Effector CD8-positive, alpha-beta T cell (primary cell): ENCODE measurements at places on chromosomes 7 and 10.

GRCh38 chr10:98296524-98296923 lies 28.5 kb upstream of the LOXL4 start:
- DNase-seq: no peak

GRCh38 chr10:34862892-34863291 lies 47.8 kb upstream of the PARD3 start:
- DNase-seq: no peak

GRCh38 chr7:78018641-78019446 lies 220.3 kb downstream of the PHTF2 start:
- no peak for DNase-seq

GRCh38 chr7:47988496-47989386 lies 9.3 kb upstream of the HUS1 start:
- no peak for DNase-seq

DNA sequence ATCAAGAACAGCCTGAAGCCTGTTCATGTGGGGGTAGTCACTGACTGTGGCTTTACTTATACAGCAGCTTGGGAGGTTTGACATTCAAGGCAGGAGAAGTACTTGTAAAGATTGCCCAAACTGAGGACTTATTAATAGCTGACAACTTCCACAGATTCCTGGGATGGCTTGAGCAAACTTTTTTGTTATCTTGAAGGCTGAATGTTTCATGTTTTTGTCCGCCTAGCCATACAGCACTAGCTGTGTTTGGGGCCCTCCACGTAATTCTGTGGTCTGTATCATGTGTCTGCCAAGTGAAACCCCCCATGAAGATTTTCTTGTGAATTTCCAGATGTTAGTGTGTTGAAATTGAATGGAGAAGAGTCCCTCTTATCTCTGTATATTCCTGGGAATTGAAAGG lies 38.6 kb downstream of the FAS start:
- DNase-seq: no peak

DNA sequence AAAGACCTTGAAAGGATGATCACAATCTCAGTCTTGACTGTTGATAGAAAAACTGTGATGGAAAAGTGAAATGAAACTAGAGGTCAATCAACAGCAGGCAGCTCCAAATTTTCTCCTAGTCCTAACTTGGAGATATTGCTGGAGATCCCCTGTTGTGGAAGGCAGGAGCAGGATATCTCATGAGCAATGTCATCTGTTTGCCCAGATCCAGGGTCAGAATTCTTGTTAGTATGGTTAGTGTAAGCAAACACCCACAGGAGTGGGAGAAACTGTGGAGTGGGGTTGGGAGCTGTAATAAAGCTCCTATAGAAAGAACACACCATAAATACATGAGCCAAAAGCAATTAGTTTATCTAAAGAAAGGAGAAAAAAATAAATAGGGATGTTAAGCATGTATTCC lies 169.0 kb downstream of the AKR1D1 start:
- DNase-seq: no peak

DNA sequence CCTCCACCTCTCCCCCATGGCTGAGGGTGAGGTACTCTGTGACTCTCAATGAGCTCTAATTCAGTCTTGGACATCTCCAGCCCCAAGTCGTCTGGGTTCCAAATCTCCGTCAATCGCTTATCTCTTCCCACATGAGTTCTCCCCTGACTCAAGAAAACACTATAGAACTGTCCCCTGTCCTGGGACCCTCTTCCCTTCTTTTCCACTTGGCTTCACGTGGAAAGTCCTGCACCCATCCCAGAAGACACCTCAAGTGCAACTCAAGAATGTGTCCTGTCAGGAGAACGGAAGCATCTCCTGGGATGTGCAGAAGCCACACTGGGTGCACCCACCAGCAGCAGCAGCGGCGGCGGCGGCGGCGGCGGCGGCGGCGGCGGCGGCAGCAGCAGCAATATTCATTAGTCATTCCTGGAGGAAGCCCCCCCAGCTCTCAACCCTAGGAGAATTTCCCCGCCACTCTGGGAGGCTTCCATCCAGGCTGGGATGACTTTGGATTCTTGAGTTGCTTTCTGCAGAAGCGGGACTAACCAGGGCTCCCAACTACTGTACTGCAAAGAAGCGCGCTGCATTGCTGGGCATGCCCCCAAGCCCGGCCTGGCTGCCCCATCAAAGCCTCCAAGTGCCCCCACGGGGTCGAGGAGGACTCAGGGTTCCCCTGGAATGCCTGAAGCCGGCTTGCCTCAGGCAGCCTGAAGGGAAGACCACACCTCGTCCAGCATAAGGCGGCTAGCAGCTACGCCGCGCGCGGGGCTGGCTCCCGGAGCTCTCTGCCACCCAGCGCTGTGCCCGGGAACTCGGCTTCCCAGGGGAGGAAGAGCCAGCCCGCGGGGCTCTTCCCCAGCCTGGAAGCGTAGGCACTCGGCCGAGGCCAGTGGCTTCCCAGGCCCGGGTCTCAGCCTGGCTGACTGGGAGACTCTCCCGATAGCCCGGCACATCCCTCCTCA lies 1.0 kb downstream of the CRTAC1 start:
- no peak for DNase-seq

DNA sequence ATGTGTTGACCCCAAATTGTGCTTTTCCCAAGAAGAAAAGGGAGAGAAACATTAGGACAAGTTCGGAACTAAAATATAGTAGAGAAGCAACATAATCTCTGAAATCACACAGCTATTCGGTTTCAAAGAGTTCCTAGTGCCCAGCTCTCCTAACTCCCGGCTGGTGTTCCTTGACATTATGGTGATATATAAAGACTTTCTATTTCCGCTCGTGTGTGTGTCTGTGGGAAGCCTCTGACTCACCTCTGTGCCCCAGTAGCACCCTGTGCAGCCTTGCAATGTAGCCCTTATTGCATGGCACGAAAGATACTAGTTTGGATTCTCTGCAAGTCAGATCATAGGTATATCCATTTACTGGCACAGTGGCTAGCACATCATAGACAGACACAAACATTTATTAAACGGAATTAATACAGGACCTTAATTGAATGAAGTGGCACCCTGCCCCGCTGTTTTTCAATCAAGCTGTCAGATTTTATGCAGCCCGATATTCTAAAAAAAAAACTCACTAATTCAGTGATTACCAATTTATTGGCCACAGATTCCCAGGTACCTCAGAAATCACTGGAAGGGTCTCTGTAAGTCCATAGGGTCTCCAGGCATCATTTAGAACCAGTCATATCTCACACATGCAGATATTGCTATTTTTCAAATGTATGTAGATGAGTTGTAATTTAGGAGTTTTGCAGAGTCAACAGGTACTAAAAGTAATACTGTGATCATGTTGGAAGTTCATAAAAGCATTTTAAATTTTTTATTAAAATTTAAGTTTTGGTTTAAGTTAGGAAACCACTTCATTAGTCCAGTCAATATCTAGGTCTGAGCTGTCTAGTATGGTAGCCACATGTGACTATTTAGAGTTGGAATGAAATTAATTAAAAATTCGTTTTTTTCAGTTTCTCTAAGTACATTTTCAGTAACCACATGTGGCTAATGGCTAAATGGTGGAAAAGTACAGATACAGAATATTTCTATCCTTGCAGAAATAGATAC lies 43.3 kb downstream of the SFTPD start:
- DNase-seq: no peak

DNA sequence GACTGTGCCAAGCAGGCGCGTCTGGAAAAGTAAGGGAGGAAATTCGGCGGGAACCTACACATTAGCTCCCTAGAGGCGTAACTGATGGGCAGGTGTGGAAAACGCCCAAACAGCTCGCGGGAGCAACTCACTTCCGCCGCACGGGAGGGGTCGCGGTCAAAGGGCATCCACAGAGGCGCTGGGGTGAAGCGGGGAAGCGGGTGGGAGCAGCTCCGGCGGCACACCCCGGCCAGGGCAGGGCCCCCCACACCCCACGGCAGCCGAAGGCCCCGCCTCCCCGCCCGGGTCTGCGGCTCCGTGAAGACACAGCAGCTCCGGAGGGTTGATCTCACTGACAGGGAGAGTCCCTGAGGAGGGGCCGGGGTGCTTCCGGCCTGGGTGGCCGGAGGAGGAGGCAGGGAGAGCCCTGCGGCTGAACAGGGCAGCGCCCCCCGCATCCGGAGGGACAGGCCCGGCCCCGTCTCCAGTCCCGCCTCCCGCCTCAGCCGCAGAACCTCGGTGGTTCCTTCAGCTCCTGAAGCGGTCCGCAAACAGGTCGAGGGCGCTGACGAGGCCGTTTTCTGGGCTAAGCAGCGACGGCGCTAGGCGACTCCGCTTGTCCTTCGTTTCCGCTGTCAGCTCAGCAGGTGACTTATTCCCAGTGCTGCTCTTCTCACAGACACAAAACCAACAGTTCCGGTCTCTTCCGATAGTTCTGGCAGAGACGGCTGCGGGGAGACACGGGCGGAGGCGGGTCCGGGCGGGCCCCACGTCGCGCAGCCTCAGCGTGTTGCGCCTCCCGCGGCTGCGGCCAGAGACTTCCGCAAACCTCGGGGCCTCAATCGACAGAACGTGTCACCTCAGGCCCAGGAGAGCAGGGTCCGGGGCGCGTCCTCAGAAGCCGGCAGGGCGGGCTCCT lies 276.1 kb downstream of the DNAJB6 start:
- DNase-seq: peak; percentile 41

DNA sequence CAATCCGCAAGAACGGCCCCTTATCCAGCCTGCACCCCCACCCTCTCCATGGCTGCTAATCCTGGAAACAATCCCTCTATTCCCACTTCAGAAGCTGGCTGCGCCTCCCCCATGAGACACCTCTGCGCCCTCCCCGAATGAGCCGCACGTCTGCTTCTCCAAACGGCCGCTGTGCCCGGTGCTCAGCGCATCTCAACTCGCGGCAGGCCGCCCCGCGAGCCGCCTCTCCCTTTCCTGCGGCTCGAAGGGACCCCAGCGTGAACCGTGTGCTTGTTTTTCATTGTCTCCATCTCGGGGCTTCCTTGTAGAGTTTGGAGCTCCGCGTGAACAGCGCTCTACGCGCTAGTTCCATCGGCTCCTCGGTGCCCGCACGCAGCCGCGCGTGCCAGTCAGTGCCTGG lies 20.8 kb upstream of the FXYD4 start:
- no peak for DNase-seq

GRCh38 chr7:81433692-81434331 lies 336.0 kb downstream of the HGF start:
- DNase-seq: no peak

DNA sequence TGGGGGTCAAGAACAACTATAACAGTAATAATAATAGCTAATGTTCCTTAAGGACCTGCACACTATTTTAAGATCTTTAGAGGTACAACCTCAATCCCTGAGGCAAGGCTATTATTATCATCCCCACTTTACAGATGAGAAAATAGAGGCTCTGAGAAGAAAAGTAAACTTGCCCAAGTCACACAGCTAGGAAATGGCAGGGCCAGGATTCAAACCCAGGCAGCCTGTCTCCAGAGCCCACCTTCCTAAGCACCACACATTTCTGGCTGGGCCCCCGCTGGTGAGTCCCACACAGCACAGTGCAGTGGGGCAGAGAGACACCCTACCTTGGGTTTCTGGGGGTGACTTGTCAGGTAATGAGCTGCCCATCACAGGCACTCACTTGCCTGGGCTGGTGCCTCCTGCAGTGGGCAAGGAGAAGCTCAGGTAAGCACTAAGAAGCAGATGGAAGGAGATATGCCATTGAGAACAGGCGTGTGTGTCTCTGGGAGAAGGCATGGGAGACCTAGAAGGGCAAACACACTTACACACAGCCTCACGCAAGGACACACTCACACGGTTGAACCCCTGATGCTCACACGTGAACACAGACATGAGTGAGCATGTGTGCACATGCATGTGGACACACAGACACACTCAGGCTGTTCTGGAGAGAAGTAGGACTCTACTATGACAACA lies 104.4 kb upstream of the ZMIZ1 start:
- no peak for DNase-seq

- no peak for DNase-seq
Observed at GRCh38 chr10:124611738-124612137, 132.4 kb downstream of the FAM53B start.
